CD4-positive, alpha-beta T cell treated with Interleukin-4 for 4 hours (primary cell): ENCODE measurements at places on chromosomes 2 and 18.

GRCh38 chr2:70979180-70979488 is 704 bp downstream of the ANKRD53 start:
- DNase-seq = no peak

DNA sequence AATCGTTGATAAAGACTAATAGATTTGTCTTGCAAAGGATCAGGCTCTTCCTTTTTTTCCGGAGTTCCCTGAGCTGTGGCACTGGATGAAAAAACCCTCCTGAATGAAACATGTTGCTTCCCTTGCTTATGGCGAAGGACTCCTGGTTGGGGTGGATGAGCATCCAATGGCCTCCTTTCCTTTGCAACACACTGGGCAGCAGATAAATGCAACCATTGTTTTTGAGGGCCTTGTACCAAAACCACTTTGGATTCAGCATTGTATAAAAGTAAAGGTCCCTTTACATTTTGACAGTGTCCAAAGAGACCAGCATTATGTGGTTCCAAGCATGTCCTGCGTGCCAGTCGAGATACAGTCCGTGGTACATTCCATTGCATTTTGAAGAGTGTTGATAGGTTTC is 44.7 kb downstream of the FAM210A start:
- DNase-seq = no peak

DNA sequence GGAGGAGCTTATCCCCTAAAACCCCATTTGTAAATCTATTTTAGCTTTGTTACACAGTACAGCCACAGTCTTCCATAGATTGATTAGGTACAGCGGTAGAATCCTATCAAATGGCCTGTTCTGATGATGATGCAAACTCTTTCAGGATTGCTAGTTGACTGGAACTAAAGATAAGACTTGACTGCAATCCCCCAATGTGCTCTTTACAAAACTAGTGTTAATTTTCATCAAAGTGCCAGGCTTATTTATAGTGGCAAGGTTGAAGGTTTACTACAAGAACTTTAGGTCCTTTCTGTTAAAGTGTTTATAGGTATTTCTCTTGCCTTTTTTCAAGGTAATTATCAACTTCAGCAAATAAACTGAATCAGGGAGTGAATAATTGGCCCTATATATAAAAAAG is 9.0 kb upstream of the OTX1 start:
- DNase-seq = no peak

- no peak for DNase-seq
Measured at GRCh38 chr2:140596447-140596846, 1534.4 kb downstream of the LRP1B start.

DNA sequence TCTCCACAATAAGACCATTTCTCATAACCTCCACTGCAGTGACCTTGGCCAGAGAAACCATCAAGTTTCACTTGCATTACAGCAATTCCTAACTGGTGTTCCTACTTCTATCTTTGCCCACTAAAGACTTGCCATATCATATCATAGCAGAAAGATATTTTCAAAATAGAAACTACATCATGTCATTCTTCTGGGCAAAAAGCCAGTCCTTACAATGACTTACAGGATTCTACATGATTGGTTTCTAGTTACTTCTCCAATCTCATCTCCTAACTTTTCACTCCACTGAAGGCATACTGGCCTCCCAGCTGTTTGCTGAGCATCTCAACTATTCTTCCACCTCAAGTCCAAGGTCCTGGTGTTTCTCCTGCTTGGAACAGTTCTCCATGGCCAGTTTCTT is 151.4 kb downstream of the HNMT start:
- DNase-seq = no peak

DNA sequence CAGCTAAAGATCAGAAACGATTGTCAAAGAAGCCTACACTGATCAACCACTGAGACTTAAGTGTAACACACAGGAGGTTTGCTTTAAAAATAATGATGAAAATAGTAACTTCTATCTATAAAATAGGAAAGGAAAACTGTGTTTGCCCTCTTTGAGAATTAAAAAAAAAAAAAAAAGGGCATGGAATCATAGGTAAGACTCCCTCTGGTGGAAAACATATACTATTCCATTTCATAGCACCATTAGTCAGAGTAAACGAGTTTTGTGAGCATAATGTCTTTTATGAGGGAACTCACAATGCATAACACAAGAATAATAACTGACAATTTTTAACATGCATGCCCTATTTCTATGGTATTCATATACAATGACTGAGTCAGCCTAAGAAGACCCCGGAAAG is 36.3 kb downstream of the SLC35F5 start:
- peak; percentile 2 for DNase-seq

DNA sequence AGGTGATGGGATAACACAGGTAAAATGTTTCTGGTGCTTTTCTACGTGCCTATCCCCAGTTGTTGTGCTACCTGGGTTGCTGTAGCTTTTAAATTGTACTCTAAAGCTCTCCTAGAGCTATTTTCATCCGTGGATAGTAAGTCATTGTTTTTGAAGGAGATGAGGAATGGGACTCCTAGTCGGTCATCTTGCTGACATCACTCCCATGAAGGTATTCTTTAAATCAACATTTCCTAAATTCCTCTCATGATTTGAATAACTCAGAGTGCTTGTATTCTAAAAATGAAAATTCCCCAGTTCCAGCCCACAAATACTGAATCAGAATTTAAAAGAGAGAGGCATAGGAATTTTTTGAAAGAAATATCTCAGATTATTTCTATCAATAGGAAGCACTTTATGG is 44.3 kb downstream of the CCDC148 start:
- no peak for DNase-seq

DNA sequence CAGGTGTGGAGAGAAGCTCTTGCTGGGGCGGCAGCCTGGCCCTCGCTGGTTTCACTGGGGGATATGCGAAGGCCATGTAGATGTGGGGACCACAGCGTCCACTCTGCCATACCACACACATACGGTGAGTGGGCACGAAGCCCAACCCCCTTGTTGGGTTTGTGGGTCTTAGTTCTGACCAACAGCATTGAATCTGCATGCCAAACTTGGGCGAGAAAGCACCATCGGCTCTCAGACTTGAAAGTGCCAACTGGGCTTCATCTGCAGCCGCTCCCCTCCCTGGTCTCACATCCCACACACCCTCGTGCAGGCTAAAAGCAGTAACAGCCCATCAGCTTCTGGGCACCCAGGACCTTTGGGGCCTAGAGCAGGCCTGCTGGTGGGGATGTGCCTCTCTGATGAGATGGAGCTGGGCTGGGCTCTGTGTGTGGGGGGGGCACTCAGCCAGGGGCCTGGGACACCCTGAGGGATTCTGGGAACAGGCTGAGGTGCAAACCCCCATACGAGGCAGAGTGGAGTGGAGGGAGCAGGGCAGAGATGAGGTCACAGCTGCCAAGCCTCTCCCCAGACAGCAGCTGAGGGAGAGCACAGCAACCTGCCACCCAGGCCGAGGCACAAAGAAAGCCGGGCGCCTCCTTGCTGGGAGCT is 264.4 kb downstream of the TWIST2 start:
- DNase-seq = no peak

DNA sequence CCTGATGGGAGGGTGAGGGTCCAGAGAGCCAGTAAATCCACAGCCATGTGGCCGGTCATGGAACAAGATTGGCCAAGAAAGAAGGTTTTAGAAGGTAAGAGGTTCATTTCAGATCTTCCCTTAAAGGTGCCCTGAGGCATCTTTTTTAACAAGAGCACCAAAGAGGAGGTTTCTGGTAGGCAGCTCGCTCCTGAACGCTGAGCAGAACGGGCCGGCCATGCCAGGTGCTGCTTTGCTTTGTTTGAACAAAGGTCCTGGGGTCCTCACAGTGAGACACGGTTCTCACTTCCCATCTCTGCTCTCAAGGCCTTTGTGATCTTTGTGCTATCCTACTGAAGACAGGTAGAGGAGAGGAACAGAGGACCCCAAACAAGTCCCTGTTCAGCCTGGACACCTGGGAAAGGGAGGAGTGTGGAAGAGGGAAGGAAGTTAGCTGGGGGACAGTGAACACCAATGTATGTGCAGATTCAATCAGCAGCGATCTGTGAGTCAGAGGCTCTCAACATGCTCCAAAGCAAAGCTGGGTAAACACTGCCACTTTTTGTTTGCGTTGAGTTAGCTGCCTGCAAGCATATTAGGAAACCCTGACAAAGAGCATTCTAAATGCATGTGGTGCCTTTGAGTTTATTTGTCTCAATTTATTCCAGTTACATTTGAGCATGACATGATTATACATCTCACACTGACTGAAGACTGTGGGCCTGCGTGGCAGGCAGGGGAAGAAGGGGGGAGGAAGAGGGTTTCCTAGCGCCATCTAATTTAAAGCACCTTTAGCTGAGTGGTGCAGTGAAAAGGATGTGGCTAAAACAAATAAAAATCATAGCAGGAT is 102.4 kb downstream of the ASB1 start:
- no peak for DNase-seq

GRCh38 chr2:239086325-239087020 is 238.6 kb downstream of the TWIST2 start:
- no peak for DNase-seq

DNA sequence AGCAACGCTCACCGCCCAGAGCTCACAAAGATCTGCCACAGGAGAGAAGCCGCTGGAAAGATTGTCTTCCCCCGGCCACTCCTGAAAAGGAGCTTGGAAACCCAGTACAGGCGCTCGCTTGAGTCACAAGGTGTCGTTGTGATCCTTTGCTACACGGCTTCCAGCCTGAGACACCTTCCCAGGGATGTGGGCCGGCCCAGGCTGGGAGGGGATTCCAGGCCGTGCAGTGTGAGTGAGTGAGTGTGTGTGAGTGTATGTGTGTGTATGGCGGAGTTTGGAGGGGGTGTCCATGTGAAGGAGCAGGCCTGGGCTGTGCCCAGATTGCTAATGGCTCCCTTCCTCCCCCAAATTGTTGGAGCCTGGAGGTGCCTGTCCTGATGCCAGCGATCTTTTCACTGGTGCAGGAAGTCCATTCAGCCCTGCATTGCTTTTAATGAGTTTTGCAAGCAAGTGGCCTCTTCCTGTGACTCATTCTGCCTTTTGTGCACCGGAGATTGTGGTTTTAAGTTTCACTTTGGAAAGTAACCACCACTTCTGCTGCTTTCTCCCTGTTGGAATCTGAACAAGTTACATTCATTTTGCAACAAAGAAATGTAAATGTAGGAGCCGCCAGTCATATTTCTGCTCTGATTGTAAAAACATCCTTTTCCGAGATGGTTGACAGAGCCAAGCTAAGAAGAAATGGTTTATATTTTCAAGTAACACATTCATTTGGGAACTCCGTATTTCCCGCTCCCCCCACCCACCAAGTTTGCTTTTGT is 83.7 kb downstream of the LPIN1 start:
- DNase-seq = peak; percentile 71

GRCh38 chr2:23617167-23617810 is 232.3 kb downstream of the KLHL29 start:
- DNase-seq = no peak

GRCh38 chr2:9707008-9707407 is 76.2 kb upstream of the YWHAQ start:
- no peak for DNase-seq

DNA sequence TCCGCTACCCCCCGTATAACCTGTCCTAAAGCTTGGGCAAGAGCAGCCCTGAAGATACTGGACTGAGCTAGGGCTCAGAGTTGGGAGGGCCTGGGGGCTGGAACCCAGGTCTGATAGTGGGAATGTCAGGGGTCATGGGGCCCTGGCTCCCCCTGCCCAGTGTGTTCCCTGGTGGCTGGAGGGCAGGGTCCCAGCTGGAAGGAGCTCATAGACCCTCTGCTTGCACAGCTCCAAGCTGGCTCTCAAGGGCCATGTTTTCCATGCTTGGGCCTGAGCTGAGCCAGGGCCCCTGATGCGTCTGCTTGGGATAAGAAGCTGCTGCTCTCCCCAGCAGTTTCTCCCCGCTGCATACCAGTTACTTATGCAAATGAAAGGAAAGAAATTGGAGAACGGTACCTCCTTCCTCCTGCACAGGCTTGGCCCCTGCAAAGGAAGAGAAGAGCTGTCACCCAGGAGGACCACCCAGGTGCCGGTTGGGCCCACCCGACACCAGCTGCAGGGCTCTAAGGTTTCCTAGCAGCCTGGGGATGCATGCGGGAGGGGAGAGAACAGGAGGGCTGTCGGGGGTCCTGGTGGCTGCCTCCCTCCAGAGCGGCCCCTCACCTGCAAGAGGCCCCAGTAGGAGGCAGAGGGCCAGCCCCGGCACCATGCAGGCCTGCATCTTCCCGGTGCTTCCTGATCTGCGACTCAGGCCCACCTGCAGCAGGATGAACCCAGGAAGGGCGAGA is 628 bp downstream of the OTOS start:
- DNase-seq = no peak

DNA sequence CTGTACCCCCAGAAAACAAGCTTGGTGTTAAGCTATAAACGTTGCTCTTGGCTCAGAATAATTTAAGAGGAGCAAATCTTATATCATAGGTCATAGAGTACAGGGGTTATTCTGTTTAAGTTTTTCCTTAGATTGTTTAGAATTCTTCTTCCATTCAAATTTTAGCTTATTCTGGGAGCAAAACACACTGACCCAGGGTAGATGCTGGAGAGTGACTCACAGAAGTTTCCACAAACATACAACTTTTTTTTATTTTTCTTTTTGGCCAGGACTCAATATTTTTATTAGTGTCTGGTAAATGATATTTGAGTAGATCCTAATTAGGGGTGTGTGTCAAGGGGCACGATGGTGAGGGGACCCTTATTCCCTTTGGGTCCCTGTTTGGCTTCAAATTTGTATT is 71.5 kb upstream of the PSME4 start:
- no peak for DNase-seq

- DNase-seq = no peak
Measured at GRCh38 chr2:74850496-74851190, 16.7 kb downstream of the HK2 start.

DNA sequence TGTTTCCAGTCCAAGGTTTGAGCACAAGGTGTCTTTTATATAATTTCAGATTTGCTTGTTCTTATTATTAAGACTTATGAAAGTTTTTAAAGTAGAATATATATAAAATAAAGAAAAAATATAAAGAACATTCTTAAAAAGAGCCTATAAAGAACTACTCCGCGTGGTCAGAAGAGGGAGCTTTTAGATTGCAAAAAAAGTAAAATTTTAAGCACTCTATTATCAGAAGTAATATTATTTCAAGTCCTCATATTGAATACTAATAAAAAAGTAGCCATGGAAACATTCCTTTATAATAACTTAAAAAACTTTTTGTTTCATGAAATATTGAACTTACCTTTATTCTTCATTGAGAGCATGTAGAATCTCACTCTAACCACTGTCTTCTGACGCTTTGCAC is 51.4 kb downstream of the LINC00305 start:
- DNase-seq = no peak

DNA sequence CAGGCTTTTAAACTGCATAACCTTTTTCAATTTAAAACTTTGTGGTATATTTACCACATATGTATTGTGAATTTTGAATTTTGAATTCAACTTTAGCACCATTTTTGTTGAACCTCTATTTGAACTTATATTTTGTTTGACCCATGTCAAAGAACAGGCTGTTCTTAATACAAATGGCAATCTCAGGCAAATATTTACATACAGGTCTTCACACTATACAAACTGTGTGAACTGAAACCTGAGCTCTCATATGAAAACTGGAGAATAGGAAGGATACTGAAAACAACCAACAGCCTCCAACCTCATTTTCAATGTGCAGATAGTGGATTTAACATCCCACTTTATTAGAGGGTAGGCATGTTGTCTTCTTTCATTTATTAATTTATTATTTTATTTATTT is 491.8 kb downstream of the KCNJ3 start:
- DNase-seq = no peak
